ENCODE measurements at places on chromosomes 2 and 18.

DNA sequence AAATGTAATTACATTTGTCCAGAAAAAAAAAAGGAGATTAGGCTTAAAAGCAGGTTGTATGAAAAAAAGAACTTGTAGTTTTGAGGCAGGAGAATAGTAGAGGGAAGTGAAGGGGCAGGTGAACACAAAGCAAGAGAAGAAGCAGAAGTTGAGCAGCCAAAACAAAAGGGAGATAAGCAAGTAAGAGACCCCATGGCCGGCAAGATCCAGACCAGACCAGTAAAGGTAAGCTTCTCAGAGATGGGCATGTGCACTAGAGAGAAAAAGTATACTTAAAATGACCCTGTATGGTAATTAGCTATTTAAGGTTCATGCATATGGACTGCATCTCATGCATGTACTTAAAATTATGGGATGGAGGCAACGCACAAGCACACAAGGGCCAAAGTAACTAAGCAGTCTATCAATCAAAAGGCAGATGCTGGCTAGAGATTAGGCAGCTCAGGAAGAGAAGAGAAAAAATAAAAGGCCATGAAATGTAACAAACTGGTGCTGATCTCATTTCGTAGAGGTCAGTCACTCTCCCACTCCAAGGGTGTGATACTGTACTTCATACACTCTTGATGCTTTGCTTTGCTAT is 9.7 kb downstream of the SIGLEC15 start:
- no peak for DNase-seq

DNA sequence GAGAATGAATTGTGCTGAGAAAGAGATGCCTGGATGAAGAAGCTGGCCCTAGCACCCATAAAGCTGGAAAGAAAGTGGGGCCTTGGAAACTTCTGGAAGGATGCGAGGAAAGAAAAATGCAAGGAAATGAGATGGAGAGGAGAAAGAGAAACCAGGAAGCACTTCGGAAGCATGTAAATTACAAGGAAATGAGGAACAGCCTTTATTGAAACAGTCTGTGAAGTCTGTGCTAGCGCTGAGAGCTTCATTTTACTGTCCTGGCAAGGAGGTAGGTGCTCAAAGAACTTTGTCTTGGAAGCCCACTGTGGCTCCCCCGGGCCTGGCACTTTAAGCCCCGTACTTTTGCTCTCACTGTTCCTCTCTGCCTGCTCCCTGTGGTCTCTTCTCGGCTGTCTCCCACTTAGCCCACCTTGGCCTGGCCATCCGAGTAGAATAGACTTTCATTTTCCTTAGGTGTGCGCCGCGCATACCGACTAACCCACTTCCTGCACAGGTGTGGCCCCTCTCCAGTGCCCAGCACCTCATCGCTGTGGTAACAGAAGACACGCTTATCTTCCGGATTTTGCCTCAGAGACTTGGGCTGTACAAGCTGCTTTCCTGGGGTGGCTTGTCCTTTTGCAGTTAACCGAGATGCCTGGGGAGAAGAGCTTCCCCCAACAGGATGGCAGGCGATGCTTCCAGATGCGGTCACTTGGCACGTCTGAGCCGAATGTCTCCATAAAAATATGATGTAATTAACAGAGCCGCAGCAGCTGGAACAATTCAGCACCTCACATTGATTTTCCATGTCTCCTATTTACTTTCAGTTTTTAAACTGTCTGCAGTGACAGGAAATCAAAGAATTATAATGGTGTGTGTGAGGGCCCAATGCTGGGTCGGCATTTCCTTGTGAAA is 199.6 kb downstream of the HRH4 start:
- no peak for DNase-seq

GRCh38 chr2:36487947-36488346 is 110.0 kb downstream of the FEZ2 start:
- no peak for DNase-seq

DNA sequence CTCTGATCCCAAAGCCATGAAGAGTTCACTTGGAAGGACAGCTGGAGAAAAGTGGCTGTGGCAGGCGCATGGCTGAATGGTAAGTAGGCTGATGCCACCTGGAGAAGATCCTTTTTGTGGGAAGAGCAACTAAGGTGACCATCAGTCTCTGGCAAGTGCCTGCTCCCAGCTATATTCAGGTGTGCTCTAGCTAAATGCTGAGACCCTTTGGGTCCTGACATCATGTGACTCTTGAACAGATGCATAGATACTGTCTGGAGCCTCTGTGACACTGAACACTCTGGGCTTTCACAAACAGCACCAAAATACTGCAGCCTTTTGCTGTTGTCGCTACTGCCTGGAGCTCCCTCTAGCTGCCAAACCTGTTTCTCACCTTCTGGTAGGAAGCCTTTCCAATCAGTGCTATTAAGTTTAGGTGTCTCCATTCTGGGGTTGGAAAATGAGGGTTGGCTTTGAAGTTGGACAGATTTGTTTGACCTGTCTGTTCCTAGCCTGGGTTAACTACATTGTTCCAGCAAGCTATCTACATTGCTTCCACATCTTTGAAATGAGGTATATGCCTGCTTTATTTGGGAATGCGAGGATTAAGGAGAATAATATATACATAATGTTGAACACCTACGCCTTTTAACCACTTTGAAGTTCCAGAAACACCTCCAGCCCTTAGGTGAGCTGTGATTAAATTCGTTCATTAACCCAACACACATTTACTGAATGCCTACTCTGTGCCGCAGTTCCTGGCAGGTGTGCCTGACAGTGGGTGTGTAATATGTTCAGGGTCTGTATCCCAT is 3.1 kb downstream of the EGR4 start:
- no peak for DNase-seq

- no peak for DNase-seq
Observed at GRCh38 chr2:99031481-99031880, 95.5 kb upstream of the CRACDL start.

DNA sequence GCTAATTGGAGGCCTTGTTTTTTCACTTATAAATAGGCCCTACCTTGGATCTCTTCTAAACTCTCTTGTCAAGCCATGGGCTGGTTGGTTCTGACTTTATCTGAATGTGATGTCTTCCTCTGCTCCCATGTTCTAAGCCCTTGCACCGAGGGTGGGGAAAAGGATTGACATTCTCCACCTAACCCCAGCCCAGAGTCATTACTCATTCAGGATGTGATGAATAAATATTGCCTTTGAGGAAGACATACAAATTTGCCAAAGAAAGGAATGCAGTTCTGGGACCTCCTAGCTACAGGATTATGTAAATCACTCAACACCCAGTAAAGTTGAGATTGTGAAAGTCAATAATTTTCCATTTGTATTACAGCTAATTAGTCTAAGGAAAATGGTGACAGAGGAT is 142.1 kb upstream of the LYPD6 start:
- DNase-seq: no peak

DNA sequence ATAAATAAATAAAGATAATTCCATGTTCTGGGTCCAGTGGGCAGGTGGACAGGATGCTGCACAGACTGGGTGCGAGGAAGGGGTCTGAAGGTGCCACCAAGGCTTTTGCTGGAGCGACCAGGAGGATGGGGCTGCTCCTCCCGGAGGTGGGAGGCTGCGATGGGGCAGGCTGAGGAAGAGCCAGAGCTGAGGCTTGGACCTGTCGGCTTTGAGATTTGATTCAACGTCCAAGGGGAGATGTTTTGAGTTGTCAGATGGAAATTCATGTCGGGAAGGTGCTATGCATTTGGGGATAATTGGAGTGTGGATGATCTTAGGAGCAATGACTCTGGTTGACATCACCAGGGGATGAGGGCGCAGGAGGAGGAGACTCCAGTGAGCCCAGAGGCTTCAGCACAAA is 11.7 kb downstream of the ALLC start:
- no peak for DNase-seq
